ENCODE measurements at places on chromosomes 16 and 17. TPM values are rescaled to one million over a fixed set of nuclear protein-coding genes. Genes with fewer than 3 reads are reported as not detected.
A peak's percentile ranks its signal among the peaks of the same experiment; 100 is the strongest.

GRCh38 chr17:81549031-81549557 lies 3.1 kb downstream of the FAAP100 start:
- no peak for DNase-seq

Gene SHCBP1
- polyA plus RNA-seq, result 19.6 TPM

GRCh38 chr16:82412770-82413169 lies 214.0 kb upstream of the CDH13 start:
- DNase-seq, result no peak

DNA sequence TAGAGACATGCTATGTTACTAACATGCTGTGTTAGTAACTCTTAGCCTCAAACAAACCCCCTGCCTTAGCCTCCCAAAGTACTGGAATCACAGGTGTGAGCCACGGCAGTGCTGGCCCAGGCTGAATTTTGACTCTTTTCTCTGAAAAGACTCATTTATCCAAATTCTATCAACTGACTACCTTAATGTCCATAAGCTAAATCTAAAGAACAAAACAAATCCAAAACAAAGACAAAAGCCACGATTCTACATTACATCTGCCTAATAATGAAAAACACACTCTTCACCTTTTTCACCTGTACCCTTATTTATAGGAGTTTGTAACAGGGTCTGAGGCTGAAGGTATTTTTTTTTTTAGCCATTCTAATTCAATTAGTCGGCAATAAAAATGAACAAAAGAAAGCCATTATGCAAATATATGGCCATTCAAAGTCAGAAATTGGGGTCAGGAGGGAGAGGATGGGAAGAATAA lies 432.5 kb downstream of the RBFOX1 start:
- no peak for DNase-seq

GRCh38 chr16:6249863-6250262 lies 1082.8 kb upstream of the RBFOX1 start:
- no peak for DNase-seq

GRCh38 chr16:15648135-15648730 lies 1.8 kb upstream of the NDE1 start:
- peak; percentile 75 for DNase-seq

Gene UBALD2
- 15.3 TPM for polyA plus RNA-seq

- DNase-seq, result peak; percentile 48
Measured at GRCh38 chr17:27879987-27880608, 13.1 kb downstream of the LYRM9 start.

GRCh38 chr17:80772906-80773242 lies 218.8 kb upstream of the CHMP6 start:
- no peak for DNase-seq

DNA sequence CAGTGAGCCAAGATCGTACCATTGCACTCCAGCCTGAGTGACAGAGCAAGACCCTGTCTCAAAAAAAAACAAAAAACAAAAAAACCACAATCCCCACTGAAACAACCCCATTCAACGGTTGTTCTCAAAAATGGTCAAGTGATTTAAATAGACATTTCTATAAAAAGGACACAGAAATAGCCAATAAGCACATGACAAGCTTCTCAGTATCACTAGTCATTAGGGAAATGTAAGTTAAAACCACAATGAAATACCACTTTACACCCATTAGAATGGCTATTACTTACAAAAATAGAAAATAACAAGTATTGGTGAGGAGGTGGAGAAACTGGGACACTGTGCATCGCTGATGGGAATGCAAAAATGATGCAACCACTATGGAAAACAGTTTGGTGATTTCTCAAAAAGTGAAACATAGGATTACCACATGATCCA lies 26.6 kb upstream of the MYLK3 start:
- no peak for DNase-seq

DNA sequence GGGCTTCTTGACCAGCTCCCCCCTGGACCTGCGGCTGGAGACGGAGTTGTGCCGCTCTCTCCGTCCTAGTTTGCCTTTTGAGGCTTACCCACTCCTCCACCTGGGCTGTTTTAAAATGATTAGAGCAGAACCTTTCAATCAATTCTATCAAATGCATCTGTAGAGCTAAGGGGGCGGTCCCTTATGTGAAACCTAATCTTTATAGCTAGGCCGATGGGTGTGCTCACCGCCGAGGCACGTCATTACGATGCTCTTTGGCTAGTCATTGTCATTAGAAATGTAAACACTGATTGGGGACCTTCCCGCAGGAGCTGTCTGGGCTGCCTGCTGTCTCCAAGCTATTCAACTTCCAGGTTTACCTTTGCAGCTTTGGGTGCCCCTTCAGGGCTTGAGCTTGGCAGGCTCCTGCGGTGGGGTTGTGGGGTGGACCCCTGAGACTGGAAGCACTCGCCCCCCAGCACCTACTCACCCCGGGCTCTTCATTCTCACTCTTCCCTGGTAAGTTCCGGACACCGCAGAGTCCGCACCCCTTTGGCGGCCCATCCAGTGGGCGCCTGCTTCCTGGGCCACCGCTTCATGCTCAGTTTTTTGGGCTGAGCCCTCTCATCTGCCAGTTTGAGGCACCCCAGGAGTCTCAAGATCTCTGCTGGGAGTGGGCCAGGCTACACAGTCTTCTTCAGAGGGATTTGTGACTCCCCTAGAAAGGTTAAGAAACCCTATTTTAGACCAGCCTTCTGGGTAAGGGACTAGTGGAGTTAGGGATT lies 20.9 kb upstream of the IL17C start:
- no peak for DNase-seq

DNA sequence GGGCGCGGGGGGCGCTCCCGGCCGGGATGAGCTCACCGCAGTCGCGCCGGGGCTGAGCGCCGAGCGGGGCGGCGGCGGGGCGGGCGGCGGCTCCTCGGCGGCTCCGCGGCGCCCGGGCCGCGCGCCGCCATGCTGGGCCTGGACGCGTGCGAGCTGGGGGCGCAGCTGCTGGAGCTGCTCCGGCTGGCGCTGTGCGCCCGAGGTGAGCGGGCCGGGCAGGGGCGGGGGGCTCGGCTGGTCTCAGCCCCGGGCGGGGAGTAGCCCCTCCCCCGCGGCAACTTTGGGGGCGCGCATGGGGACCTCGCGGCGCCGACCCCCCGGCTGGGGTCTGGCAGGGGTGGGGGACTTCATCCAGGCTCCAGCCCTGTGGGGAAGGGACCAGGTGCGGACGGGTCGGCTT lies at the start of gene ARHGDIG:
Gene ARHGDIG (plus strand): TSS at position 40 of the 400 bp plus-strand sequence. CDS start 90 bp downstream, at position 130.
- DNase-seq, result no peak

Gene VTN
- polyA plus RNA-seq, result not detected

- no peak for DNase-seq
Measured at GRCh38 chr16:77965346-77965745, 57.0 kb upstream of the CLEC3A start.

GRCh38 chr16:14529010-14529669 lies 100.9 kb downstream of the PARN start:
- DNase-seq, result peak; percentile 82

Data from mammary epithelial cell (primary cell).